ENCODE measurements at places on chromosomes 12 and 14.

GRCh38 chr14:106318700-106319099 is 792.3 kb downstream of the TMEM121 start:
- peak; percentile 2 for DNase-seq

DNA sequence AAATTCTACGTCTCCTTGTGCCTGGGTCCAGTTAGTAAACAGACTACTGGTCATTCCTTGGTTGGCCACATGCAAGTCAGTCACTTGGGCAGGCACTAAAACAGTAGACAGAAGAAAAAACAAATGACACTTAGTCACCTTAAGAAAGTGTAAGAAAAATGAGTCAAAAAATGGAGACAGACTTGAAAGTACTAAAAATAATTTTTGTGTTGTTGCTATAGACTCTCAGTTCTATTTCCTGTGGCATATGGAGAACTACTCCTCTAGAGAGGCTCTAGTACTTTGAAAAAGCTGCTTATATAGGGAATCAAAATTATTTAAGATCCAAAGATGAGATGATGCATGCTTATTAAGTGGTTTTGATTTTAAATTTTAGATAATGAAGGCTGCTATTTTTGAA is 56.0 kb downstream of the PTPRB start:
- DNase-seq, result no peak

GRCh38 chr12:56626701-56627100 is 3.4 kb downstream of the BAZ2A start:
- DNase-seq, result no peak

GRCh38 chr12:53657041-53657440 is 18.8 kb downstream of the ATP5MC2 start:
- no peak for DNase-seq

DNA sequence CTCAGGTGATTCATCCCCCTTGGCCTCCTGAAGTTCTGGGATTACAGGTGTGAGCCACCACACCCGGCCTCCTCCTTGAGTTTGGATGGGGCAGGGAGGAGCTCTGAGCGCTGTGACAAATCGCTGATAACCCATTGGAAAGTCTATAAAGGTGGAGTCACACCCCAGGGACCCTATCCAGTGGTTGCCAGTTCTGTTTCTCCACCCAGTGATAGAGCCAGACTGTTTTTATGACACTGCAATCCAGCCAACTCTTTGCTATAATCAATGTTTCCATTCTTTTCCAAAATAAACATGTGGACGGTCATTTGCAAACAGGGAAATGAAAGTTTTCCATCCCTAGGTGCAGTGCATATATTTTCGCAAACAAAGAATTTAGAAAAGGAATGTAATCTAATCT is 142.0 kb upstream of the PELI2 start:
- DNase-seq, result peak; percentile 3

DNA sequence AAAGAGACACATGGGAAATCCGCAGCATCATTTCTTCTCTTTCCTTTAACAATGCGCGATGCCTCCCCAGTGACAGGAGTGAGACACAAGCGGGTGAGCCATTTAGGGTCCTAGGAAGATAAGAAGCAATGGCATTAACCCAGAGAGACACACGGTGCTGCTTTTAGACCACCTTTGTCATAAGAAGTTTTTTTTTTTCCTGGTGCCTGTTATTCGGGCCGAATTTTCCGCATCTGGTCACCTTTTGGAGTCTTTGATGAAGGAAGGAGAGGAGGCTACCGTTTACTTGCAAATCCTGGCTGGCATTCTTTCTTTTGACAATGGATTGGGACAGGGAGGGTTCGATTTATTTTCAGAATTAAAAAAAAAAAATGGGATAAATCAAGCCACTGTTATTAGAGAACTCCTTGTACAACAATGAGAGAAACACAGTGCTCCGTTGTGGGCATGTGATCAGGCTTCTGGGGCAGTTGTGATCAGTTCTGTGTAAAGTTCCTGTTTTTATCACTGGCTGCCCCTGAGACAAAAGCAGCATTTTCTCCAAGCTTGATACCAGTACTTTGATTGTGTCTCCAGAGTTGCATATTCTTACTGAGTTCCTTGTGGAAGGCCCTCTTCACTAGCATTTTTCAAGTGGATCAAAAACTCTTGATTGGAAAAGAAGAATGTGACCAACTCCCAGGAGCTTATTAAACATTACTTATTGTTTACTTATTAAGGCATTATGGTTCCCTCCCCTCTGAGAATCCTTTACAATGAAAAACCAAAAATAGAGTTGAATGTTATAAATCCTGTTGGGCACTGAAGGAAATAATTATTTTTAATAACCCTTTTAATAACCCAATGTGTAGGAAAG is 1.1 kb downstream of the DIP2B start:
- DNase-seq, result peak; percentile 42

DNA sequence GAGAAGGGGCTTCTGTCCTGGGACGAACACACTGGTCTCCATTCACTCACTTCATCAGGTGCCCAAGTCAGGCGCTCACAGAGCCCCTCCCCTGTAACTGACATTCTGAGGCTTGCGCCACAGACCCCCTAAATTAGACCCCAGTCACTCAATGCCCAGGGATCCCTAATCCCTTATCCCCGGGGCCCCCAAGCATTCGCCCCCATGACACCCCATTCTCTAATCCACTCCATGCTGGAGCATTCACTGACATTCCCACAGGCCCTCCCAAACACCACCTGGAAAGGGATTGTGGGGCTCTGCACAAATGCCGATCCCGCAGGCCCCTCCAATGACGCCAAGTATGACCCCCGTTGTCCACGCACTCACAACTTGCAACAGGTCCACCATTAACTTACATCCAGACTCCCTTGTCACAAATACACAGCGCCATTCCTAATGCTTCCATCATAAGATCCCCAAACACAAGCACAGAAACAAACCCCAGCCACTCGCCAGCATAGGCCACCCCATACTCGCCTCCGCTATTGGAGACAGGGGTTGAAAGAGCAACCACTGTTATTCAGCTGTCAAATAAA is 1.5 kb downstream of the ZNF605 start:
- no peak for DNase-seq

GRCh38 chr14:91283666-91284065 is 39.2 kb upstream of the GPR68 start:
- no peak for DNase-seq

DNA sequence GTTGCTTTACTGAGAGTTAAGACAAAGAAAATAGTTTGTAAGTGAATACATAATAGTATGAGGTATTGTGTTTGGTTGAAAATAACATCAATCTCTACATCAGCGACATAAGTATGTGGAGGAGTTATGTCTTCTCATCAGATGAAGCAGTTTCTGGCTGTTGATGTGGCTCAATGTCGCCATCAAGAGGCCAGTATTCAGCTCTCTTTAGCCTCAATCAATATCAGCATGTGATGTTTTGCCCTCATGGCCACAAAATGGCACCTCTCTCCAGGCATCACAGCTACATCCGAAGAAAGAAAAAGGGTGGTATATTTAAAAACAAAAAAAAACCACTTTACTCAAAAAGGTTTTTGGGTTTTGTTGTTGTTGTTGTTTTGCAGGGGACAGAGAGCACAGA is 302.3 kb upstream of the TMEM132C start:
- peak; percentile 16 for DNase-seq

DNA sequence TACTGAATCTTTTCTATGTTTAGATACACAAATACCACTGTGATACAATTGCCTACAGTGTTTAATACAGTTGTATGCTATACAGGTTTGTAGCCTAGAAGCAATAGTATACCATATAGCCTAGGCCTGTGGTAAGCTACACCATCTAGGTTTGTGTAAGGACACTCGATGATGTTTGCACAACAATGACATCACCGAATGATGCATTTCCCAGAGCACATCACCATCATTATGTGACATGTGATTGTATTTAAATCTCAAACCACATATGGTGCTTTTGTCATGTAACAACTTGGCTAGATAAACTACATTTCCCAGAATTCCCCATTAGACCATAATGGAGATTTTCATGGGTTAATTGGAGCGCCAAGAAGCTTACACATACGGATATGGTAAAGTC is 128.4 kb upstream of the CPNE8 start:
- no peak for DNase-seq

GRCh38 chr12:16074894-16075293 is 163.8 kb downstream of the DERA start:
- no peak for DNase-seq

GRCh38 chr14:77186911-77187648 is 5.5 kb downstream of the TMEM63C start:
- DNase-seq, result no peak

- DNase-seq, result peak; percentile 77
Measured at GRCh38 chr12:112418608-112419296, at the start of gene PTPN11. Gene PTPN11, plus strand, starts transcription at chr12:112418947. Its CDS starts 165 bp downstream, at chr12:112419112.

GRCh38 chr14:56666716-56667115 is 87.1 kb downstream of the TMEM260 start:
- peak; percentile 14 for DNase-seq

GRCh38 chr12:34526946-34527345 is 504.6 kb downstream of the ALG10 start:
- no peak for DNase-seq

- no peak for DNase-seq
Measured at GRCh38 chr12:99131751-99132199, 486.7 kb downstream of the APAF1 start.

- DNase-seq, result no peak
Measured at GRCh38 chr12:96434107-96434506, 33.9 kb upstream of the CDK17 start.

DNA sequence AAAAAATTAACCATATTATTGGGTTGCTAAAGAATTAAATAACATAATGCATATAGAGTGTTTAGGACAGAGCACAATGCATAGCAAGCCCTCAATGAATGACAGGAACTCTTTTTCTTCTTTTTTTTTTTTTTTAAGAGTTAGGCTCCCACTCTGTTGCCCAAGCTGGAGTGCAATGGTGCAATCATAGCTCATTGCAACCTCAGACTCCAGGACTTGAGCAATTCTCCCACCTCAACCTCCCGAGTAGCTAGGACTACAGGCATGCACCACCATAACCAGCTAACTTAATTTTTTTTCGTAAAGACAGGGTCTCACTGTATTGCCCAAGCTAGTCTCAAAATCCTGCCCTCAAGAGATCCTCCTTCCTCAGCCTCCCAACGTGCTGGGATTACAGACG is 20.5 kb upstream of the MTERF2 start:
- no peak for DNase-seq

DNA sequence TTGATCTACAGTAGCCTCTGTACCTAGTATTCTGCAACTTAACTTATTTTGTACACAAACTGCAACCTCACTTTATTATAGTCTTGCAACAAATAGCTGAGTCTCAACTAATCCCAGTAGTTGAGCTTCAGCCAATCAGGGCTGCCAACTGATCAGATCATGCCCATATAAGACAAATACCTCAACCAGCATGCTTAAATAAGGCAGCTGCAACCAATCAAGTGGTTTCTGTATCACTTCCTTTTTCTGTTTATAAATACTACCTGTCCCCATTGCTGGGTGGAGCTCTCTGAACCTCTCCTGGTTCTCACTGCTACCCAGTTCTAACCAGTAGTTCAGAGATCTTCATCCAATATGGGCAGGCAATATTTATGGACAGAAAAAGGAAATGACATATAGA is 248.5 kb upstream of the FBXO33 start:
- DNase-seq, result no peak

DNA sequence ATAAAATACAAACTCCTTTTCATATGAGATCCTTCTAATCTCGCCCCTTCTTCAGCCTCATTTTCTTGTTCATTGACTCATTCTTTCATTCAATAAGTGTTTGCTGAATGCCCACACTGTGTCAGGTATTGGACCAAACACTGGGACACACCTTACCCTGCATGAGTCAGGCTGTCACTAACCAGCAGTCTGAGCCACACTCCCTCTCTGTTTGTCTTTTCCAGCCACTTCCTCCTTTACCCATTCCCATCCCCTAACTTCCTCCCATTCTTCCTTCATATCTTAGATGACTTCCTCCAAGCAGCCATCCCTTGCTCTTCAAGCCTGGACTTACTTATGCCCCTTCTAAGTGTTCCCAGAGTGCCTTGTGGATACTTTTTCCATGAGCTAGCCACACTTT is 27.0 kb upstream of the HIF1A start:
- DNase-seq, result peak; percentile 30

- no peak for DNase-seq
Measured at GRCh38 chr14:22438742-22439141, 150.3 kb downstream of the DAD1 start.
